LHCN-M2 (cell line): ENCODE measurements at places on chromosomes 3 and 15. TPM values are rescaled to one million over a fixed set of nuclear protein-coding genes. Genes with fewer than 3 reads are reported as not detected.

Gene EFCC1
- not detected in 2 replicates for total RNA-seq

Gene IL20RB
- total RNA-seq = 0.57 and 2.2 TPM in 2 replicates

Gene ZIC1
- 19.9 and 29.3 TPM in 2 replicates for total RNA-seq

- DNase-seq = no peak
Measured at GRCh38 chr3:51445544-51446280, 54.1 kb downstream of the DCAF1 start.

Gene CLDN18
- 0.06 TPM in 1 of 2 replicates, not detected in the other for total RNA-seq

DNA sequence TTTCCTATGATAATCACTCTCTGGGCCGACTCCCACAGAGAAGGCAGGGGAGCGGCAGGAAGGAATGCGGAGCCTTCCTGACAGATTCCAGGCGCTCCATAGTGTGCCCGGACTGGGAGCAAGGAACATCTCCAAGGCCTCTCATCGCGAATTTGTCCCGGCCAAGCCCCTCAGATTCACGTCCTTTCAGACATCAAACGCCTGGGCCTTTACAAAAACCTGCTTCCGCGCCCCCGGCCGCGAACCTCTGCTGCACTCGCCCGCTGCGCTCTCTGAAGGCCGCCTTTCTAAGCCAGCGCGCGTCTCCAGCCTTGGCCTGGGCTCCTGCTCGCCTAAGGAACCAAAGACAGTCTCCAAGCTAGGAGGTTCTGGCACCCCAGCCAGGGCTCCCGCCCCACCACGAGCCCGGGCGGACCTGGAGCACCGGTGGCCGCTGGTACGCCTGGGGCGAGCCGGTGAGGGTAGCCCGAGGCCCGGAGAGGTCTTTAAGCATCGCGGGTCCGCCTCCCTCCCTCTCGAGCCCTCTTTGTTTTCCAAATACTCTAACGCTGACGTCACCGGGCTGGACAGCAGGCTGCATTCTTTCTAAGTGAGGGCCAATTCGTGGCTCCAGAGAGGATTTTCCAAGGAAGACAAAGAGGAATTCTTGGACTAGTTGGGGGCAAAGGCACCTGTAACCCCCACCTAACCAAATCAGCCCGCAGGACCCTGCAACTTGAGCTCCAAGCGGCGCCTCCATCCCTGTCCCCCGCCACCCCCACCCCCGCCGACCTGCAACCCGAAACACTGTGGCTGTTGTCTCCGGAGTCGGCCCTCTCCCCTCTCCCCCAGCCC lies 759 bp downstream of the AMOTL2 start:
- DNase-seq = peak; percentile 91

- no peak for DNase-seq
Measured at GRCh38 chr3:186100398-186100797, 8.5 kb downstream of the ETV5 start.

GRCh38 chr3:158404131-158404718 lies 166.8 kb upstream of the MLF1 start:
- DNase-seq = no peak
